Epithelial cell of umbilical artery (primary cell): ENCODE measurements at places on chromosomes 13 and 19. TPM values are rescaled to one million over a fixed set of nuclear protein-coding genes. Genes with fewer than 3 reads are reported as not detected.

The ADPRHL1 gene
- total RNA-seq = under 0.01 and 0.30 TPM in 2 replicates

The TGFB1 gene
- total RNA-seq = 16.4 and 41.6 TPM in 2 replicates

The SYNGR4 gene
- total RNA-seq = not detected in 2 replicates

The MYO1F gene
- total RNA-seq = 0.15 TPM in 1 of 2 replicates, not detected in the other

The SBSN gene
- total RNA-seq = not detected in 2 replicates

The NLRP7 gene
- not detected in 2 replicates for total RNA-seq

The ZNF682 gene
- 0.65 and 2.1 TPM in 2 replicates for total RNA-seq

The DPY19L3 gene
- 9.4 and 25.0 TPM in 2 replicates for total RNA-seq
